ENCODE measurements at places on chromosomes 3 and 15.

DNA sequence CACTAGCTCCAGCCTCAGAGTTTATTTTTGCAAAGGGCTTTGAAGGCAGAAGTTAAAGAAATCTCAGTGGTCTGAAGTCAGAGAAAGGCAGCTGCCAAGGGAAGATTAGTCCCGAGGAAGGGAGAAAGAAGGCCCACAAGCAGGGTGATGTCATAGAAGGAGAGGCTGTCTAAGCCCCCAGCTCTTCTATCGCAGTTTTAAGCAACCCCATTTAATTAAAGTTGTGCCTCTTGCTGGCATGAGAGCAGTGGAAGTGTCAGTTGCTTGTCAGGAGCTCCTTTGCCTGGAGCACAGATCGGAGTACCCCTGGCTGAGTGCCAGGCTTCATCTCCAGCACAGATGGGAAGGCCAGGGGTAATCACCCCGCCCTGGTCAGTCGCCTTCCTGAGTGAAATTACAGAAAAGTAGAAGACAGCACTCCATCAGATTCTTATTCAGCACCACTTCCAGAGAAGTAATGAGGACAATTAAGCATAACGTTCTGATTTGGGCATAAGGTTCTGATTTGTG lies 530.7 kb downstream of the EPHB1 start:
- DNase-seq: no peak

DNA sequence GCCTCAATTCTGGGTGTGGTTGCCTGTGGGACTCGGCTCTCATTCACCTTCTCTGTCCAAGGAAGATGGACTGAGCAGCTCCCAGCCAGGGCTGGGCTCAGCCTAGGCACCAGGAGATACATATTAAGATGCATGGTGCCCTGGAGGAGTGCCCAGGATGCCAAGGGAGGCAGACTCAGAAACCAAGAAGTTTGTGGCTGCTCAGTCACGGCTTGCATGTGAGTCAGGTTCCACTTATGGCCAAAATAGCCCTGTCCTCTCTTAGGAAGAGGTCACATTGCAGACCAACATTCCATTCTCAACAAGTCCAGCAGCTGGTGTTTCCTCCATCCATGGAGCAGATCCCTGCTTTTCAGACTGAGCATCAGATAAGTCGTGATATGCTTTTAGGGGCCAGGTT lies 21.8 kb downstream of the CDCP1 start:
- no peak for DNase-seq

DNA sequence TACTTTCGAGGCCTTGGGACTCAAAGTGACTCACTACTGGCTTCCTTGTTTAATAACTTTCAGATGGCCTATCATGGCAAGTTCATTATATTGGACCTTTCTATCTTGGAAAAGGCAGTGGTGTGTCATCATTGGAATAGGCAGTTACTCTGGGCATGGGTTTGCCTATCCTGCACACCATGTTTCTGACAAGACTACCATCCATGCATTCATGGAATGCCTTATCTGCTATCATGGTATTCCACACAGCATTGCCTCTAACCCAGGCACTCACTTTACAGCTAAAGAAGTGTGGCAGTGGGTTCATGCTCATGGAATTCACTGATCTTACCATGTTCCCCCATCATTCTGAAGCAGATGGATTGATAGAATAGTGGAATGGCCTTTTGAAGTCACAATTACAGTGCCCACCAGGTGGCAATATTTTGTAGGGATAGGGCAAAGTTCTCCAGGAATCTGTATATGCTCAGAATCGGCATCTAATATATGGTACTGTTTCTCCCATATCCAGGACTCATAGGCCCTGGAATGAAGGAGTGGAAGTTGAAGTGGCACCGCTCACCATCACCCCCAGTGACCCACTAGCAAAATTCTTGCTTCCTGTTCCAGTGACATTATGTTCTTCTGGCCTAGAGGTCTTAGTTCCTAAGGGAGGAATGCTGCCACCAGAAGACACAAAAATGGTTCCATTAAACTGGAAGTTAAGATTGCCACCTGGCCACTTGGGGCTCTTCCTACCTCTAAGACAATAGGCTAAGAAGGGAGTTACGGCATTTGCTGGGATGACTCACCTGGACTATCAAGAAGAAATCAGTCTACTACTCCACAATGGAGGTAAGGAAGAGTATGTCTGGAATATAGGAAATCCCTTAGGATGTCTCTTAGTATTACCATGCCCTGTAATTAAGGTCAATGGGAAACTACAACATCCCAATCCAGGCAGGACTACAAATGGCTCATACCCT lies 1161.4 kb downstream of the SI start:
- no peak for DNase-seq

GRCh38 chr15:56356616-56357015 lies 8.6 kb upstream of the TEX9 start:
- no peak for DNase-seq

- no peak for DNase-seq
These were observed 89.5 kb upstream of the TPM1 start for GRCh38 chr15:62953021-62953420.

All from NCI-H1417 treated with DMSO at 0.1 percent for 48 hours (cell line).